ENCODE measurements at places on chromosomes 4 and X.
A peak's percentile ranks its signal among the peaks of the same experiment; 100 is the strongest.

GRCh38 chr4:89992744-89993143, 98.1 kb downstream of the MMRN1 start:
- no peak for DNase-seq

DNA sequence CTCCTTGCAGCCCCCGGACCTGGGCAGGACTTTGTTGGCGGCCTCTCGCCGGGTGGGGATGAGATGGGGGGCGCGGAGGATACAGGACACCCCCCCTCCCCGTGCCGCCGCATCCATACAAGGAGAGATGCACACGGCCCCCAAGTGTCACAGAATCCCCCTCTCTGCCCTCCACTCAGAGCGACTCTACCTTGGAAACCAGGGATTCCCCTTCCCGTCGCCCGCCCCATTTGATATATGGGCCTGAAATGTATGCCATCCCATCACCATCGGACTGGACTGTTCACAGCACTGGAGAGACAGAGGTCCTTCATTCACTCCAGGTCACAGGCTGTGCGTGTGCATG, 426 bp downstream of the PORCN start:
- no peak for DNase-seq

DNA sequence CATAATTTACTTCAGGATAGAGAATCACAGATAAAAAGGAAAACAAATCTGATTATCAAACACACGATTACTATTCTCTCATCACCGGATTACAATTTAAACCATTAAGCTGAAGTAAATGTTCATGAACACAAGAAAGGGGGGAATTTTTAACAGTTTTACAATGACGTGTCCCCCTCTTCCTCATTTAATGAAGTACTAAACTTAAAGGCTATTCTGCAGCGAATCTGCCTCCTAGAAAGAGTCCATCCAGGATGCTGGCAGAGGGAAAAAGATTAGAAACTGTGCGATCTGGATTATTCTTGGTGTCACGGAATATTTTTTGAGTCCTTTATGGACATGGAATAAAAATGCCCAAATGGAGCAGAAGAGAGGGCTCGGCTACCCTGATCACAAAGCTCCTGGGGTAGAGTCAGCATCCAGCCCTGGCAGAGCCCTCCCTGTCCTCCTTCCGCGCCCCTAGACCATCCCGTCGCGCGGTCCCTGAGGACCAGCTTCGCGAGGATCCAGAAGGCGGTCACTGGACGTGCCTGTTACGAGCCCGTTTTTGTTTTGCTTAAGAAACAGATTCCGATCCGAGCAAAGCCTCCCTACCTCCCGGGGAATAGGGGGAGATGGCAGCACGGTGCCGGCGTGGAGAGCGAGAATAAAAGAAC, 1.2 kb downstream of the ELF2 start:
- no peak for DNase-seq

DNA sequence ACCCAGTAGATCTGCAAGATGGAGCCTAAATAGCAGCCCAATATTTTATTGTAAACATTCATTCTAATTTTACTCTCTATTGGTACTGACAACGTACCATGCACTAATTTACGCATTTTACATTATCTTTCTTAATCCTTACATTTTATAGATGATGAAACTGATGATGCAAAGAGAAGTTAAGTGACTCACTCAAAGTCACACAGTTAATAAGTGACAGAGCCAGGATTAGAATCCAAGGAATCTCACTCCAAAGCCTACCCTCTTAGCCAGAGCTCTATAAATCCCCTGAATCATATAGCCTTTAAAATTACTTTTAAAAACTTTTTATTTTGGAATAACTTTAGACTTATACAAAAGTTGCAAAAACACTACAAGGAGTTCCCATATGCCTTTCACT, 37.6 kb downstream of the PHKA1 start:
- DNase-seq: no peak

GRCh38 chrX:138229718-138230117, 481.8 kb downstream of the FGF13 start:
- DNase-seq: no peak

- no peak for DNase-seq
Observed at GRCh38 chr4:98706200-98706813, 47.9 kb upstream of the TSPAN5 start.

GRCh38 chr4:128570387-128570975, 239.0 kb upstream of the JADE1 start:
- DNase-seq: peak; percentile 75

DNA sequence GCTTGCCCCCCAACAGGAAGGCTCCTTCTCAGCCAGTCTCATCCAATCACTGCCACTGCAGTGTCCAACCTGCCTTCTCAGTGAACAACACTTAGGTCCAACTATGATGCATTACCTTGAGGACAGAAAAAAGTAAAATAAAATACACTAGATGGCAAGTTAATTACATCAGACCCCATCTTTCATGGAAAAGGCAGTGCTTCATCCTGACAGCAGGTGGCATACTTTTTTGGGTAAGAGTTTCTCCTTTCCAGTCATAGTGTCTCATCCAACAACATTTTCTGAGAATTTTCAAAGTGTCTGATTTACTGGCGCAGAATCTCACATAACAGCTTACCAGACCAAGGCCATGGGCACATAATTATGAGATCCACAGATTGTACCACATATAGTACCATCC, 1742.8 kb downstream of the PCDH7 start:
- DNase-seq: peak; percentile 12

DNA sequence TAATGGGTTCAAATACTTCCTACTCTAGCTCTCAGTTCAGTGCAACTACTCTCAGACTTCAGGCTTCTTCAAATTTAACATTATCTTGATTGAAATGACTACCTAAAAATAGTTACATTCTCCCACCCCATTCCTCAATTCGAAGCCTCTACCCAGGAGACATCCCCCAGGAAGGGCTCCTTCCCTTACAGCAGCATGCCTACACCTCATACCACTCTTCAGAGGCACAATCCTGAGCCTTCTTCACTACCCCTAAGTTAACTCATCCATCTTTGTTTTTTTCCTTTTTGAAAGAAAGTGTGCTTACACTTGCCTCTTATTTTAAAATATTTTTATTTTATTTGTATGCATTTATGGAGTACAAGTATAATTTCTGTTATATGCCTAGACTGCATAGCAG, 17.2 kb upstream of the PRSS48 start:
- no peak for DNase-seq

DNA sequence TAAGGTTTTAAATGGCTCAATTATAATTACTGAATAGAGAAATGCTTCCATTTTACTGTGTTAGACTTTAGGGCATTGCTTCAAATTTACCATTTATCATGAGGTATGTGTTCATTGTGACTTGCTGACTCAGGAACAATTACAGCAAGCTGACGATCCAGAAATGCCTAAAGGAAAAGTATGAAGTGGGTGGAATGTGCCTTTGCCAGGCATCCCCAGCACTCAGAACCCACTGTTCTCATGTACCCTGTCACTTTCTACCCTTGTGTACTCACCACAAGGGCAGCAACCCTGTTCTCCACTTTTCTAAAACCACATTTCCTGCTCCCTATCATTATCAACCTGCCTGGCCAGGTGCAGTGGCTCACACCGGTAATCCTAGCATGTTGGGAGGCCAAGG, 41.5 kb downstream of the QRFPR start:
- DNase-seq: peak; percentile 3

- no peak for DNase-seq
Observed at GRCh38 chrX:24859211-24859841, 156.4 kb downstream of the ARX start.

- no peak for DNase-seq
Observed at GRCh38 chrX:14274691-14275090, 245.0 kb upstream of the GEMIN8 start.

GRCh38 chr4:117527601-117528000, 442.2 kb upstream of the TRAM1L1 start:
- DNase-seq: no peak

- no peak for DNase-seq
Observed at GRCh38 chr4:92776080-92776479, 472.3 kb downstream of the GRID2 start.

DNA sequence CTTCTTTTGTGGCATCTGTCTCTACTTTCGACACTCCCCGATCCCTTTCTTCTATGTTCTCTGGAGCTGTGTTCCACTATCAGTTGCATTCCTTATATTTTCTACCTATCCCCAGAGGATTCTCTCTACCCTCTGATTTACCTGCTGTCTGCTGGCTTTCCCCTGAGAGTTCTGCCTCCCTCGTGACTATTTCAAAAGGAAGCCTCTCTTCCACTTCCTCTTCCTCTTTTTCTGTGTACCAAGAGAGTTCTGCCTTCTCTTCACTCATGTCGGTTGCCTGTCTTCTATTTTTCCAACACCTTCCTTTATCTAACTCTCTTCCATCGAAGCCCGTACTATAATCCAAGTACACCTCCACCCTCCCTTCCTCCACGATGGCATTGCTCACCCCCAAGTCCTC, 631.7 kb downstream of the SMARCA1 start:
- no peak for DNase-seq

DNA sequence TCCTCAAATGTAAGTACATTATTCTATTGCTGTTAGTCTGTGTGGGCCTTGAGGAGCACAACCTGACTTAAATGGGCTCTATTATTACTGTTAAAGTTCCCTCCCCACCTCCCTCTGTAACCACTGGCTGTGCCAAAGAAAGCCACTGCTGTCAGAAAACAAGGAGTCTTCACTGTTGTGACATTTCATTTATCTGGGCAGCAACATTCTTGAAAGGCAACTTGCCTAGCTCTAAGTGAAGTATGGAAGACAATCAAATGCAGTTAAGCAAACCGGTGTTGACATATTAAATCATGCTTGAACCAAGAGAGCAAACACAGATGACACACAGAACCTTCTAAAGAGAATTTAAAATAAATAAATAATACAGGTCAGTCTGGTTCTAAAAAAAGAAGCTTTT, 81.0 kb downstream of the EPHA5 start:
- DNase-seq: no peak

DNA sequence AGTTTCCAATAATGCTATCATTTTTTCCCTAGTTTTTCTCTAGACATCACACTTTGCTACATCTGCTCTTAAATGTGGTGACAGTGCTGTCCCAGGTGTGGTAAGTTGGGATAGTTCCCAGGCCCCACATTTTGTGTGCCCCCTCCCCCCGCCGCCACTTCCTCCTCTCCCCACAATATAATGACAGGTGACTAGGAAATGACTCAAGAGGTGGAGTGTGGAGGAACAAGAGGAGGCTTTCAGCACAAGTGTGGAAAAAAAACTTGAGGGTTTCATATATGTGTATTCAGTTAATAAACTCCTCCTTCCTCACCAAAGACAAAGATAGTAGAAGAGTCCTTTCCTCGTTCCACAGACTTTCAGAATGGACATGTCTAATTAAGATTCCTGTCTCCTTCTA, 18.3 kb upstream of the IL21 start:
- DNase-seq: no peak

GRCh38 chr4:118825799-118826198, 10.1 kb downstream of the SEC24D start:
- no peak for DNase-seq

DNA sequence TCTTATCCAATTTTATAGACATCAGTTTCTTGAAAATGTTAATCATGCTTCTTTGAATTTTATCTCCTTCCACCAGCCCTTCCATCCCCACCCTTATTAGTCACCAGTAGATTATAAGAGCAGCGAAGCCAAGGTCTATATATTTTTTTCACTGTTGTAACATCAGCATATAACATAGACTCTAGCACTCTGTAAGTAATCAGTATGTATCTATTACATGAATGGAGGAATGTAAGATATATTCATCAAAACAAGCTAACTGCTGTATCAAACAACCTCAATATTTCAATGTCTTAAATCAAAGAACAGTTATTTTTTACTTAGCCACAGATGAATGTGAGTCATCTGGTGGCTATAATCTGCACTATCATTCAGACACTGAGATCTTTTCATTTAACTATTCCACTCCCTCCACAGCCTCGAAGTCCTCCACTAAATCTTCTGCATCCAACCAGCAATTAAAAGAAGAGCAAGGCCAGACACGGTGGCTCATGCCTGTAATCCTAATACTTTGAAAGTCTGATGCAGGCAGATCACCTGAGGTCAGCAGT, 178.9 kb downstream of the CENPC start:
- peak; percentile 9 for DNase-seq

DNA sequence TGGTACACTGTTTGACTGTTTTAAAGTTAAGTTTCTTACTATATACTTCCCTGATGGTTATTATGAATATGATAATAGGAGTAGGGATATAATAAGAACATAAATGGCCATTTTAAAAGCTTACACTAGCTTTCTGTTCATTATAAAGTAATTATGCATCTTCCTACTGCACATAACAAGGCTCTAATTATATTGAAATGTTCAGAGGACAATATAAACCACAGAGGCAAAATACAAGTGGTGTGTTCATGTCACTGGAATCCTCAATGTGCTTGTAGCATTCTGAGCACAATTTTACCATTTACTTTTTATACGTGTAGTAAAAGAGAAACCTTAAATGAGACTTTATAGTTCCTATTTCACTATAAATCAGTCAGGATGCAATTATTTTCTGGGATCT, 268.3 kb downstream of the TMA16 start:
- no peak for DNase-seq

GRCh38 chr4:93748373-93749291, 79.9 kb upstream of the ATOH1 start:
- no peak for DNase-seq

- DNase-seq: peak; percentile 52
Observed at GRCh38 chrX:41759817-41760216, 35.8 kb downstream of the GPR82 start.

- no peak for DNase-seq
Observed at GRCh38 chr4:39237179-39237578, 54.9 kb downstream of the WDR19 start.

- DNase-seq: peak; percentile 84
Observed at GRCh38 chr4:128220286-128221235, 67.1 kb downstream of the PGRMC2 start.

DNA sequence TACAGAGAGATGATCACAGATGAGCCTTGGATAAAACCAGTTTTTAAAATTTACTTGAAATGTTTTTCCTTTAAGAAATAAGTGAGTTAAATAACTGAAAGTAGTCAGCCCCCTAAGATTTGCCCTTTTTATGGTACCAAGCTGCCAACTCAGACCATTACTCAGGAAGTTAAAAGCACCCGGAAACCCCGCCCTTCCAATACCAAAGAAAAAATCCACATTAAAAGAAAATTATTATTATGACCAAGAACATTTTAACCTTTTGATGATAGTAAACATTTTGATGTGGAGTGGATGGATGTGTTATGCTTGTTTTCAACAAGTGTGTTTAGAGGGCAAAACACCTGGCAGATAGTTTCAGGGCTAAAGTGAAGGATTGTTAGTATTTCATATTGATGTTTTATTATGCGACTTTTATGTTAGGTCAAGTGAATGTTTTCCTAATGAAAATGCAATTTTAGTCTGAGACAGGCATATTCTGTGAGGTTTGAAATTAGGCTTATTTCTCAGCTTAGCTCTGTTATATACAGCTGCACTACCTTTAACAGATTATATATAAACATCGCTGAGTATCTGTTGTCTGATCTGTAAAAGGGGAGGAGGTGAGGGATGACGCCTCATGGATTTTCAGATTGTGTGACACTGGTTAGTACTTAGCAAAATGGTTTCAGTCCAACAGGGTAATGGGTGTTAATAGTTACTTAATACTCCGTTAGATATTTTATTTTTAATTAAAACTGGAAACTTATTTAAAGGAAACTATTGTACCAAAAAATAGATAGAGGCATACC, 89.0 kb downstream of the KDM6A start:
- DNase-seq: no peak

- DNase-seq: no peak
Observed at GRCh38 chr4:172727631-172728030, 441.0 kb upstream of the GALNT7 start.

GRCh38 chr4:88843067-88843685, 145.5 kb upstream of the NAP1L5 start:
- peak; percentile 44 for DNase-seq

All from iris pigment epithelial cell (primary cell).